Left renal cortex interstitium (tissue), 4 donors: ENCODE measurements at places on chromosomes 1 and 21. TPM values are rescaled to one million over a fixed set of nuclear protein-coding genes. Genes with fewer than 3 reads are reported as not detected.

DNA sequence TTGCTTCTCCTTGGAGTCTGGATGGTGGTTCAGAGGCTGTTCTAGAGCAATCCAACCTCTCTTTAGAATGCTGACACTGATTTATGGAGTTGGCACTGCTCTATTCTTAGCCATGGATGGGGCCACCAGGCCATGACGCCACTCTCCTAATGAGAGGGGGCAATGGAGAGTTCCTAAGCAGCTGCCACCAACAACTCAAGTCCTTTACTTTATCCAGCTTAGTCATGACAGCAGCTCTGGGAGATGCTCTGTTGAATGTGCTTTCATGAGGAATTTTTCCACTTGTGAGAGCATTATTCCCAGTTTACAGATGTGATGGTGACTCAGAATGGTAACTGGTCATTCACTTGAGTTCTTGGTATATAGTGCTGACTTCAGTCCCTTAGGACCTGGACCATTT lies 366.3 kb downstream of the HHAT start:
- no peak for DNase-seq

GRCh38 chr1:153485863-153486262 lies 25.4 kb upstream of the S100A7 start:
- DNase-seq, result no peak

The SYCP1 gene
- polyA plus RNA-seq, result 0.62 TPM

The LMX1A gene
- polyA plus RNA-seq, result not detected

The ACTA1 gene
- polyA plus RNA-seq, result 1.9 TPM
